ENCODE measurements at places on chromosomes 5 and 9.

DNA sequence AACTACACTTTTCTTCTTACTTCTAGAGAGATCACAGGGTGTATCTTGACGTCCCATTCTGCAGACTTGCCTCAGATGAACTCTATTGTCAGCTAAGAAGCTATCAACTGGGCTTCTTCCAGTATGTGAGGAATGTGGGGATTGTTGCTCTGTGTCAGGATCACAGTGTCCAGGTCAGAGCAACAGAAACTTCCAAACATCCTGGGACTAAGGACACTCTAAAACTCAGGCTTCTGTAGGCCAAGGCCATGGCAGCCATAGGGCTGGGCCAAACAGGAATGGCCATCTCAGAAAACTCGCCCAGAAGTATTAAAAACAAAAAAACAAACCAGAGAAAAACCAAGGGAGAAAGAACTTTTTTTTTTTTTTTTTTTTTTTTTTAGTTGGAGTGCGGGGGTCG, 210.0 kb upstream of the CLINT1 start:
- no peaks in the 10 kb centered on the region for H3K27me3 ChIP-seq
- no peak overlapping the region for H3K27ac ChIP-seq
- no peak overlapping the region for H3K4me3 ChIP-seq
- H3K4me1 ChIP-seq = no peaks in the 10 kb centered on the region

DNA sequence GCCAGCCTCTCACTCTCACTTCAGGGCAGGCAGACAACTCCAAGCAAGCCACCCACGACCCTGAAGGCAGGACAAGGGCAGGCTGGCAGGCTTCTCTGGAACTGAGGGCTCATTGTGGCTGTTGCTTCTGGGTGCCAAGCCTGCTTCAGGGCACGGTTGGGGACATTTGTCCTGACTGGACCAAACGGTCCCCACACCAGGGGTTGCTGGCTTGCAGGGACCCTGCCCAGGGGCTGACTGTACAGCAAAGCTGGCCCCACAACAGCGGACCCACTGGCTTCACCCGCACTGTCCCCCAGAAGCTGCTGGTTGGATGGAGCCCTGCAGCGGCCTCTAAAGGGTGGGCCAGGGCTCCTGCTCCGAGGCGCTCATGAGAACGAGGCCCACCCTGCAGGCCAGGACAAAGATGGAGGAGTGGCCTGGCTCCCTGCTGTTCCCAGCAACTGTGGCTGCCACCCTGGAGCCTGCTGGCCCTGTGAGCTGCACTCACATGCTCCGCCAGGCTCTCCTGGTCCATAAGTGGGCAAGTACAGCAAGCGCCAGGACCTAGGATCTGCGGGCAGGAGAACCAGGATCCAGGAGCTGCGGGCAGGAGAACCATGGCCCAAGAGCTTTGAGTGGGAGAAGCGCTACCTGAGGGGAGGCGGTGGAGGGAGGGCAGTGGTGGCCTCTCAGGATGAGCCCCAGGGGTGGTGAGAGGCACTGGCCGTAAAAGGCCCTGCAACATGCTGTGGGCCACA, 34.4 kb upstream of the NSMF start:
- no peak overlapping the region for H3K27ac ChIP-seq
- no peak overlapping the region for H3K4me3 ChIP-seq

DNA sequence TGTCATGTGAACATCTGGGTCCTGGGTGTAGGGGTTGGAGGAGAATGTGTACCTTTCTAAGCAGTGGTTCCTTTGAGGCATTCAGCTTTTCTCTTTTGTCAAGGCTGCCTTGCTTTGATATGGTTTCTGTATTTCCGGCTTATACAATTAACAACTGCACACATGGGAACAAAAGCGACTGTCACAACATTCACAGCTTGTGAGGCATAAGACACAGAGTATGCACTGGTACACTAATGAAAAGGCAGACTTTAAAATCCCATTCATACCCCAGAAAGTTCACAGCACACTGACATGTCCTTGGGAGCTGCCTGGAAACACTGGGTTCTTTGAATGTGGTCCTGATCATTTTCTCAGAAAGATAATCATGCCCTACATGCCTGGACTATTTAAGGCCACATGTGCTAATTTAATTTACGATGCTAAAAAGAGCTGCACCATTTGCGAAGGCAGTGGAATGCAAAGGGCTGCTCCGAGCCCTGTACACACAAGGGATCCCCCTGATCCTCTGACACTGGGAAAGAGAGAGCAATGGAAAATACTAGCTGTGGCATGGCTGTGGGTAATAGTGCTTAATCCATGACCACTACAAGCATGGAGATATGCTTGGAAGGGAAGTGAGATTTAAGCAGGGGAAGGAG, 131.8 kb downstream of the EFNA5 start:
- no peaks in the 10 kb centered on the region for H3K4me1 ChIP-seq
- H3K36me3 ChIP-seq = no peaks in the 10 kb centered on the region
- no peak for DNase-seq
- H3K4me3 ChIP-seq = no peak overlapping the region
- H3K27ac ChIP-seq = no peak overlapping the region

DNA sequence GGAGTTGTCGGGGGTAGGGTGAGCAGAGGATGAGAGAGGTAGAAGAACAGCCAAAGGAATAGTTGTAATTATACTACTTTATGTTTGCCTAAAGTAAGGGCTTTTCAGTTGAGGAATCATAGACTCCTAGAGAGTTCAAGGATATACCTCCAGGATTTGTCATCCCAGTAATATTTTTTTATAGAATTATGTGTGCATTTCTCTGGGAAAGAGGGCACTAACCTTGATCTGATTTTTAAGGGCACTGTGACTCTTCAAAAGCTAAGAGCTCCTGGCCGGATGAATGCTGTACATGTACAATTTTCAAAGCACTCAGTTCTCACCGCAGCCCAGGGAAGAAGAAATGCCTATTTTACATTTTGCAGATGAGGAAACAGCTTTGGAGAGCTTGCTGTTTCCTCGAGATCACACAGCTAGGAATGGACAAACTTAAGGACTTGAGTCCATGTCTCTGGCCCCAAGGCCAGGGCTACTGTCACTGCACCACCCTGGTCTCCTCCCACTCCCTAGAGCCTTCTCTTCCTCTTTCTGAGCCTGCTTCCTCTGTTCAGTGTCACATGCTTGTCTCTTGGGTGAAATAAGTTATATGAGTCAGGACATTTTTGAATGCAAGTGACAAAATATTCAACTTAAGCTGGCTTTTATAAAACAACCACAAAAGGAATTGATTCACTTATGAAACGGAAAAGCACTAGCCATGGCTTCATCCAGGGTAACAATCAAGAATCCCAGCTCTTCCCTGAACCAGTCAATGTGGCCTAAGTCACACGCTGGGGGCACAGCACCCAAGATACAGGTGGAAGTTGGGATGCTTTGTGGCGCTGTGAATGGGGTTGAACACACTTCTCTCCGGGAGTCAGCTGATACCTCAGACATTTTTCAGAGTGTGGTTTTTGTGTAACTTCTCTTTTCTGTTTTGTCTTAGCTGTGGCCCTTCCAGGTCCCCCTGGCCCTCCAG, 45.7 kb upstream of the TGFBR1 start:
- DNase-seq = no peak
- no peak overlapping the region for H3K4me3 ChIP-seq
- no peaks in the 10 kb centered on the region for H3K36me3 ChIP-seq
- H3K4me1 ChIP-seq = no peaks in the 10 kb centered on the region
- no peak overlapping the region for H3K27ac ChIP-seq

DNA sequence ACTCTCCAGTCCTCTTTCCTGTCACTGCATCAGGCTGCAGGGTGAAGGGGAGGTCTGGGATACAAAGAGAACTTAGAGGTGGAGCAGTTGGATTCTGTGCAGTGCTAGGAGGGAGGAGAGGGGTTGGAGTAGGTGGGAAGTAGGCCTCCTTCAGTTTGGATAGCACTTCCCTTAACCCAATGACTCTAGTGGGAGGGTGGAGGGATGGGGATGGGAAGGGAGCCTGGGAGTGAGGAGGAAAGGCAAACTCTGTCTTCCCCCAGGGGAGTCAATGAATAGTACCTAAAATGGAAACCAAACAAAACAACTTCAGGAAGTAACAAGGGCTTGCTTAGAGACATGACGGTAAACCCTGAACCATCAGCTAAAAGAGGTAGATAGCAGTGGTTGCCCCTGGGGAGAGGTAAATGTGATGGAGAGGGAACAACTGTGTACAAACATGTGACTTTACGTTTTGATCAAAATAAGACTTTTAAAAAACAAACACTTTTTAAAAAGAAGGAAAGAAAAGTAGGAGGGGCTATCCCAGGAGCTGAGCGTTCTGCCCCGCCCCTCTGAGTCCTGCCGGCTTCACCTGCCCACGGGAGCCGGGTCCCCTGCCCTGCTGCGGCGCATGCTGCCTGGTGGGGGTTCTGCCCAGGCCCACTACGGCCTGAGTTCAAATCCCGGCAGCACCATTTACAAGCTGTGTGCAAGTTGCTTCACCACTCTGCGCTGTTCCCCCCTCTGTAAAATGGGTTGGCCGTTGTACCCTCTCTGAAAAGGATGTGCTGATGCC, 30.9 kb downstream of the GSN start:
- H3K4me1 ChIP-seq = peaks cover 93% of the 10 kb centered on the region
- peak; percentile 62 for DNase-seq
- H3K27me3 ChIP-seq = no peaks in the 10 kb centered on the region
- peak overlapping the region; percentile 80 for H3K4me3 ChIP-seq
- peaks cover 12% of the 10 kb centered on the region for H3K36me3 ChIP-seq

GRCh38 chr9:2093920-2094597, 78.9 kb downstream of the SMARCA2 start:
- H3K27ac ChIP-seq = no peak overlapping the region
- no peaks in the 10 kb centered on the region for H3K4me1 ChIP-seq
- no peak overlapping the region for H3K4me3 ChIP-seq
- H3K27me3 ChIP-seq = no peaks in the 10 kb centered on the region
- DNase-seq = no peak

- H3K27me3 ChIP-seq = peaks cover 7% of the 10 kb centered on the region
- H3K27ac ChIP-seq = no peak overlapping the region
- no peaks in the 10 kb centered on the region for H3K4me1 ChIP-seq
- DNase-seq = no peak
- H3K36me3 ChIP-seq = no peaks in the 10 kb centered on the region
Observed at GRCh38 chr9:122777935-122778627, 10.7 kb upstream of the OR5C1 start.

DNA sequence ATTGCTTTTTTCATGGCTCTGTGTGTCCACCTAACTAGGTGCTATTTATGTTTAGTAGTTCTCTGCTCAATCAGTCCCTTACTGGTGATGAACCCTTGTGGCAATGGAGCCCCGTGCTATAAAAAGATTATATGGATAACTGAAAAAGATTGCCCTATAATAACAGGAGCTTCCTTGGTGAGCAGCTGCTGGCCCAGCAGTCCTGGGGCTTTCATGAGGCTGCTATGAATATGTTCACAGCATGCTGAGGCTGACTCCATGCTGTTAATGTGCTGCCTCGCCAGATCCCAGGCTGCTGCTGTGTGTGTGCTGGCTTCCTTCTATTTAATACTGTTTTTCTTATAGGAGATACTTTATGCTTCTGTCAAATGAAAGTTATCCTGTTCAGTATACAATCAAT, 357.5 kb downstream of the TAF11L14 start:
- H3K36me3 ChIP-seq = no peaks in the 10 kb centered on the region
- DNase-seq = no peak
- no peak overlapping the region for H3K27ac ChIP-seq
- no peaks in the 10 kb centered on the region for H3K4me1 ChIP-seq
- H3K27me3 ChIP-seq = no peaks in the 10 kb centered on the region

- H3K36me3 ChIP-seq = no peaks in the 10 kb centered on the region
- no peaks in the 10 kb centered on the region for H3K27me3 ChIP-seq
- H3K4me3 ChIP-seq = no peak overlapping the region
- no peak overlapping the region for H3K27ac ChIP-seq
- peaks cover 9% of the 10 kb centered on the region for H3K4me1 ChIP-seq
Observed at GRCh38 chr5:172637110-172637580, 3.9 kb upstream of the NEURL1B start.

GRCh38 chr9:969310-970150, 6.9 kb upstream of the DMRT3 start:
- peaks cover 3% of the 10 kb centered on the region for H3K27me3 ChIP-seq
- no peak for DNase-seq
- no peaks in the 10 kb centered on the region for H3K36me3 ChIP-seq
- no peaks in the 10 kb centered on the region for H3K4me1 ChIP-seq
- H3K27ac ChIP-seq = no peak overlapping the region
- no peak overlapping the region for H3K4me3 ChIP-seq

DNA sequence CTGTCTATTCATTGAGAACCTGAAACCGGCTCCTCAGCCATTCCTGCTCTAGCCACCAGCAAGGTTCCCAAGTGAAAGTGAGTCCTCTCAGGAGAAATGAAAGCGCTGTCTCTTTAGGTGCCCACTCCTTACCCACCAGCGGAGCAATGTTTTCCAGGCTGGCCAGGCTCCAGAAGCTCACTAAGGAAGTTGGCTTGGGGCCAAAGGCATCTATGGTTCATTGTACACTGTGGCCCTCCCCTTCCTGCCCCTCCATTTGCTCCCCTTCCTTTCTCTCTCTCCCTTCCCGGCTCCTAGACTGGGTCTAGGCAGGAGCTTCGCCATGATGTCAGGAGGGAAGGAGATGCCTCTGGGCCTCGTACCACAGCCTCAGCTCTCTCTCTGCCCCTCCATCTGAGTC, 1.1 kb upstream of the GABRP start:
- peaks cover 1% of the 10 kb centered on the region for H3K27me3 ChIP-seq
- no peak overlapping the region for H3K27ac ChIP-seq
- DNase-seq = no peak
- H3K36me3 ChIP-seq = no peaks in the 10 kb centered on the region

DNA sequence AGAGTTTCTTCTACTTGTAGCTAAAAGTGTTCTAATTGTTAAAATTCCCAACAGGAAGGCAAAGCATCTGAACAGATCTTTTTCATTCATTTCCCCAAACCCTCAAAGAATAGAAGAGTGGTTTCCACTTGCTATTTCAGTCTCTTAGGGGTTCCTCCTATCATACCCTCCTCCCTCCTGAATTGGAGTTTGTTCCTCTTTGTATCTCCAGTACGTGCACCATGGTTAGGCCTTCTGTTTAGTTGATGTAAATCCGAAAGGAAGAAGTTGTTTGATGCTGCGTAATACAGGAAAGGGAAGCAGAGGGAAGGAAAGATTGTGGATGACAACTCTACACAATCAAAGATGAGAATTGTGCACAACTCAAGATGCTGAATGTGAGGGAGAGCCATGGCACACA, 303.6 kb downstream of the PIK3R1 start:
- no peaks in the 10 kb centered on the region for H3K36me3 ChIP-seq
- no peak for DNase-seq
- H3K27me3 ChIP-seq = no peaks in the 10 kb centered on the region
- H3K4me3 ChIP-seq = no peak overlapping the region
- no peaks in the 10 kb centered on the region for H3K4me1 ChIP-seq
- H3K27ac ChIP-seq = no peak overlapping the region

DNA sequence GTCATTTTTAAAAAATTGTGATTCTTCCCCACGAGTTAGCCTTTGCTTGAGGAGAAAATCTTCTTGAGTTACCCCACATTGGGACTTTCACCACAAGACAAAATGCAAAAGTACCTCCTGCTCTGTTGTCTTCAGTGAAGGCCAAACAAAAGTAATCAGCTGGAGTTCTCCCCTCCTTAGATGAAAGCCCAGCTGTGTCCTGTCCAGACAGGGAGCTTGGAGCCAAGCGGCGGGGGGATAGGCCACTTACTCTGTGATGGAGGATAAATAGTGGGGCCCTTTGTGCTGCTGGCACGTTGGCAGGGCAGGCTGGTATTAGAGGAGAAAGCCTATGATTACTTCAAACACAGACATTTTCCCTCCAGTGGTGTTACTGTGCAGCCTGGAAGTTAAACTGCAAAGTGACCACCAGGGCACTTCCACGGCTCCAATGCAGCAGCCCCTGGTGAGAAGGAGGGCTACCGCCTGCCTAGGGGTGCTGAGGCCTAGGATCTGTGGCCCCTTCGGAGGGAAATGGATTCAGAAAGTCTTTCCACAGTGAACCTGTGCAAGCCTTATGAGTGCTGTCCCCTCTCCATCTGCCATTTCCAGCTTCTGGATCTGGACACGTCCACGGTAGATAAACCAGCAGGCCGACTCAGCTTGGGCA, 155.0 kb downstream of the TMEM167A start:
- no peak overlapping the region for H3K4me3 ChIP-seq
- H3K27ac ChIP-seq = no peak overlapping the region
- no peaks in the 10 kb centered on the region for H3K36me3 ChIP-seq
- no peaks in the 10 kb centered on the region for H3K27me3 ChIP-seq
- DNase-seq = no peak
- peaks cover 16% of the 10 kb centered on the region for H3K4me1 ChIP-seq

All from HepG2 (cell line).